Naive thymus-derived CD4-positive, alpha-beta T cell (primary cell): ENCODE measurements at places on chromosomes 2 and 18.

GRCh38 chr2:73925033-73925704 lies 1.5 kb upstream of the DGUOK start:
- no peaks in the 10 kb centered on the region for H3K36me3 ChIP-seq
- no peak overlapping the region for H3K4me3 ChIP-seq
- H3K4me1 ChIP-seq, result peaks cover 30% of the 10 kb centered on the region

DNA sequence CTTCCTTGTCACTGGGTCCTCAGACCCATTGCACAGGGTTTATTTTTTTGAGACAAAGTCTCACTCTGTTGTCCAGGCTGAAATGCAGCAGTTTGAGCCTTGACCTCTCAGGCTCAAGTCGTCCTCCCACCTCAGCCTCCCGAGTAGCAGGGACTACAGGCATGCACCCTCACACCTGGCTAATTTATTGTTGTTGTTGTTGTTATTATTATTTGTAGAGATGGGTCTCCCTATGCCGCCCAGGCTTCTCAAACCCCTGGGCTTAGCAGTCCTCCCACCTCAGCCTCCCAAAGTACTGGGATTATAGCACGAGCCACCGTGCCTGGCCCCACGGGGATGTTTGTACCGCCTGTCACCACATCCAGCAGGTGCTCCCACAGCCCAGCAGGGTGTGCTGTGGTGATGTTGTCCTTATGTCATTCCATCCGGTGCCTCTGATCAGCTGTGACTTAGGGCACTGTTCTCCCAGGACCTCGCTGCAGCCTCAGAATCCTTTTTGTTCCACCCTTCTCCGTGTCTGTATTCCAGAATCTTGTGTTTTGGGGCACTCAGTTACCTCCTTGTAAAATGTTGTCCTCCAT lies 182.3 kb downstream of the INO80D start:
- H3K27ac ChIP-seq, result no peak overlapping the region
- H3K4me3 ChIP-seq, result no peak overlapping the region
- no peaks in the 10 kb centered on the region for H3K4me1 ChIP-seq
- DNase-seq, result no peak
- H3K27me3 ChIP-seq, result no peaks in the 10 kb centered on the region

- H3K27ac ChIP-seq, result no peak overlapping the region
- H3K4me1 ChIP-seq, result peaks cover 5% of the 10 kb centered on the region
- no peaks in the 10 kb centered on the region for H3K36me3 ChIP-seq
Observed at GRCh38 chr18:13502585-13502984, 223.8 kb downstream of the FAM210A start.

DNA sequence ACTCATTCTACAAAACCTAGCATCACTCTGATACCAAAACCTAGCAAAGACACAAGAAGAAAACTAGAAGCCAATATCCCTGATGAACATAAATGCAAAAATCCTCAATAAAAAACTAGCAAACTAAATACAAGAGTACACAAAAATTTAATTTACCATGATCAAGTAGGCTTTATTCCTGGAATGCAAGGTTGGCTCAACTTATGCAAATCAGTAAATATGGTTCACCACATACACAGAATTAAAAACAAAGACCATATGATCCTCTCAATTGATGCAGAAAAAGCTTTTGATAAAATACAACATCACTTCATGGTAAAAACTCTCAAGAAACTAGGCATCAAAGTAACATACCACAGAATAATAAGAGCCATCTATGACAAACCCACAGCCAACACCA lies 188.3 kb downstream of the ETAA1 start:
- H3K4me3 ChIP-seq, result no peak overlapping the region
- no peaks in the 10 kb centered on the region for H3K27me3 ChIP-seq
- H3K27ac ChIP-seq, result no peak overlapping the region
- H3K4me1 ChIP-seq, result no peaks in the 10 kb centered on the region

GRCh38 chr2:185318271-185318724 lies 420.3 kb upstream of the FSIP2 start:
- H3K27me3 ChIP-seq, result no peaks in the 10 kb centered on the region
- H3K27ac ChIP-seq, result no peak overlapping the region
- H3K4me1 ChIP-seq, result no peaks in the 10 kb centered on the region
- DNase-seq, result no peak
